ENCODE measurements at places on chromosomes 2 and 18.

GRCh38 chr18:55096263-55096951, 137.1 kb upstream of the CCDC68 start:
- peak; percentile 72 for DNase-seq

DNA sequence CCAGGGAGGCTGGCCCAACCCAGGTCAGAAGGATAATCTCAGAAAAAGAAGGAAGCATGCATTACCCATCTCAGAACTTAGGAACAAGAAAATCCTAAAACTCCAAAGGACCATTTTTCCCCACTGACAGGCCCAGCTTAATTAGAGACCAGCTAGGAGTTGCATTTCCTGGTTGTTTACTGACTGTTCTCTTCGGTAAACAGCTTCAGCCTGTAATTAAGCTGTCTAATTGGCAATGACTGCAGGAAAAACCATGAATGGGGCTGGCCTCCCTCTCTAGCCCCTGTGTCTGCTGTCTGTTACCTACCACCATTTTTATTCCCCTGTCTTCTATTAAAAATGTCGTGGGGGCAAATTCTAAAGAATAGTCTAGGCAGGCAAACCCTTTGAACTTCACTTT, 146.5 kb downstream of the AGAP1 start:
- DNase-seq = no peak

GRCh38 chr2:85601771-85602475, 575 bp downstream of the TMEM150A start:
- peak; percentile 26 for DNase-seq

DNA sequence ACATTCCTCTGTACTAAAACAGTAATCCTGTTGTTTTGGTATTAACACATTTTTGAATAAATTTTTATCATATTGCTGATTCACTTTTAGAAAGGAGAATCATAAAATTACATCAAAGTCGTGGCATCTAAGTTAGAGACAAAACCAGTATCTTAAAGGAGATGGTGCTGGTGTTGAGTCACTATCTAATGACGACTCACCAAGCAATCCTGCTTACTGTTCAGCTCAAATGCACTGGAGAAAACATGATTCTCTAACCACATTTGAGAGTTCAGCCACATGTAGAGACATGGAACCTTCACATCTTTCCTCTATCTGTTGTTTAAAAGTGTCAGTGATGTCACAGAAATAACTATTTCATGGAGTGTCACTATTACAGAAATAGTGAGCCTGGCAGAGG, 473.8 kb downstream of the TGIF1 start:
- peak; percentile 87 for DNase-seq

DNA sequence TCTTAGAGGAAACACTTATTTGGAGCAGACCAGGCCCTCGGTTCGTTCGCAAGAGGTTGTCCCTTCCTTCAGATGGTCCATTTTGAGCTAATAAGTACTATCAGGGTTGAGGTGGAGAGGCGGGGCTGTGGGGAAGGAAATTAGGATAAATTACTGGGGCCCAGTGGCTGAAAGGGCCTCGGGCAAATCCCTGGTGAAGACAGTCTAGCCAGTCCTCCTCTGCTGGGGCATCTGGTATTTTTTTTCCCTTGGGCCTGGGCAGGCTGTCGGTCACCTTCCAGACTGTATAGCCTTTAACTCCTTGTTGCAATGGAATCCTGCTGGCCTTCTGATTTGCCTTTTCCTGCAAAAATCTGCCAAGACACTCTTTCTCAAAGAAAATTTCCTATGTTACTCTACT, 1.7 kb upstream of the MYO3B start:
- DNase-seq = no peak

DNA sequence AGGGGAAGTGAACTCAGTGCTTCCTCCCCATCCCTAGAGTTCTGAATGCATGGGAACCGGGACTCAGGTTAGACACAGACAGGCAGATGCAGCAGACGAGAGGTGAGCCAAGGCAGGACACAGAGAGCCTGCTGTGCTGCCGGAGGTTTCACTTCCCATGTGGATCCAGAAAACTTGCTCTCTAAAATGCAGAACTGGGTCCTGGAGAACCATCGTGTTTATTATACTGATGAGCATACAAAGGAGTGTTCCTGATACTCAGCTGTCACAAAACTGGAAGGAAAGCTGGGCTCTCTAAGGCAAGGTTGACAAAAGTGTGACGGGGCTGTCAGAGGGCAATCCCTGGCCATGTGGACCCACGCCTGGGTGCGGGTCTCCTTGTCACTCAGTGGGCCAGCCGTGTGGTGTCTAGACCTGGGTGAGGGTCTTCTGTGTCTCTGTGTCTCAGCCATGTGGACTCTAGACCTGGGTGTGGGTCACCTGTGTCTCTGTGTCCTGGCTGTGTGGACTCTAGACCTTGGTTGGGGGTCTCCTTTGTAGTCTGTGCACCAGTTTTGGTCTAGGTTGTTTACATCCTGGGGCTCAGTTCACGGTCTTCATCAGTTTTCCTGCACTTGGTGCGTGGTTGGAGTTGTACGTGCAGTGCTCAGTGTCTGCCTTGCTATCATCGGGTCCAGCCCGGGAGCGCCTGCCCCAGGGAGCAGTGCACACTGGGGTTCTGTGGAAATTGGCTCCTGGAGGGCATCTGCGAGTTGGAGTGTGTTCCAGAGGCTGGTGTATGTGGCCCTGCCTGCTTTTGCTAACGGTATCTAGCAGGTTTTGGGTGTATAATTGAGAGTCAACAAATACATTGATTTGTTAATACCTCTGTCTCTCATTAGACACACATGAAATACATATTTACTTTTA, 141.1 kb downstream of the ATP9B start:
- no peak for DNase-seq

DNA sequence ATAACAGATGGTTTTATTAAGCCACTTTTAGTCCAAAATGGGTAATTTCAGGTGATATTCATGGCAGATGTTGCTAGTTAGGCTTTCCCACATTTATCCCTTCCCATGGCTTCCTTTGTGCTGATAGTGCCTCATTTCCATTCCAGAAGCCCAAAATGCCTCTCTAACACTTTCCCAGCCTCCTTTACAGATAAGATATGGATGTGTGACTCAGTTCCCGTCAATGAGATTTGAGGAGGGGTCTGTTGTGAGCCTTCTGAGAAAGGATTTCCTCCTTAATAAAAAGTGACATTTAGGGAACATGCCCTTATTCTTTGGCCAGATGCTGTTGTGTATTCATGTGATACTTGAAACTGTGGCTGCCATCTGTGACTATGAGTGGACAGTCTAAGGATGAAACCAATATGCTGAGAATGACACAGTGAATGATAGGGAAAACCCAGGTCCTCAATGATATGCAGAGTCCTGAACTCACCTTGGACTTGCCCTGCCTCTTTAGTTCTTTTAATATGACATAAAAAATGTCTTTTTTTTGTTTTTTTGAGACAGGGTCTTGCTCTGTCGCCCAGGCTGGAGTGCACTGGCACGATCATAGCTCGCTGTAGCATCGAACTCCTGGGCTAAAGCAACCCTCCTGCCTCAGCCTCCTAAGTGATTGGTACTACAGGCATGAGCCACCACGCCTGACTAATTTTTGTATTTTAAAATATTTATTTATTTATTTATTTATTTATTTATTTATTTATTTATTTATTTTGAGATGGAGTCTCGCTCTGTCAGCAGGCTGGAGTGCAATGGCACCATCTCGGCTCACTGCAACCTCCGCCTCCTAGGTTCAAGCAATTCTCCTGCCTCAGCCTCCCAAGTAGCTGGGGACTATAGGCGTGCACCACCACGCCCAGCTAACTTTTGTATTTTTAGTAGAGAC, 5.8 kb upstream of the ACSL3 start:
- no peak for DNase-seq

GRCh38 chr2:196696423-196697079, 57.0 kb downstream of the CCDC150 start:
- DNase-seq = peak; percentile 35

GRCh38 chr2:112727276-112728028, 6.6 kb downstream of the NT5DC4 start:
- DNase-seq = no peak

GRCh38 chr2:144670080-144670479, 150.2 kb upstream of the ZEB2 start:
- DNase-seq = no peak

GRCh38 chr18:49968644-49969309, 155.4 kb upstream of the ACAA2 start:
- no peak for DNase-seq

- DNase-seq = peak; percentile 29
Measured at GRCh38 chr2:62568983-62569837, 63.2 kb upstream of the TMEM17 start.

- no peak for DNase-seq
Measured at GRCh38 chr2:187679454-187679853, 125.2 kb upstream of the TFPI start.

GRCh38 chr2:240510513-240511210, 47.1 kb downstream of the ANKMY1 start:
- DNase-seq = no peak

GRCh38 chr2:15260835-15261234, 300.3 kb downstream of the NBAS start:
- DNase-seq = no peak

GRCh38 chr2:114614592-114614991, 172.2 kb downstream of the DPP10 start:
- DNase-seq = no peak

DNA sequence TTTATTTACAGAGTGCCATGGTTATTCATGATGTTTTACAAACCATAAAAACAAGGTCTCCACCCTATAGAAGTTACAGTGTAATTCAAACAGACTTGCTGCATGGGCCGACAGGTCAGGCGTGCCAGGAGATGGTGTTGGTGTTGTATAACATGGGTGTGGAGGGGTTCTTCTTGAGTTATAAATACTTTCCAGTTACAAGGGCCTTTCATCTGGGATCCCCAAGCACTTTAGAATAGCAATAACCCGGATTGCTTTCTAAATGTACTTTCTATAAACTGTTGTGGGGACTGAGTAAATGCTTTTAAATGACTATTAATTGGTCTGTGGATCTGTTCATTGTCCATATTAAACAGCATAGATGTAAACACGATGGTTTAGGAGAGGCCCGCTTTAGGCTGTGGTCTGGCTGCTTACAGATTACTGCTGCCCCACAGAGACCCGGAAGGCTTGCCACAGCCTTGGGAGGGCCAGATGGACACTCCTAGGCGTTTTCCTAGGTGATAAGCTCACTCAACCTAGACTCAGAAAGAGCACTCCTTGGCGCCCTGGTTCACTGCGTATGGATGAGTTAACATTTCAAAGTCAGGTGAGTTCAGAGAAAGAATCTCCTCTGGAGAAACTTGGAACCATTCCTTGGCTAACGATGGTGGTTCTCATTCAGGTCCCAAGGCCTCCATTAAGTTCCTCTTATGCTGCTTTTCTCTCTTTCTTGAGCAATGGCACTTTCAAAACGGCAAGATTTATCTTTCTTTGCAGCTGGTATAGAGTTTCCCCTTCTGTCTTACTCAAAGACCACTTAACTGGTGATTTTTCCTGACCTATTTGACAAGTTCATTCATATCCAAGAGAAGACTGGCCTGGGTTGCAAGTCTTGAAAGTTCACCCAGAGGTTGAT, 3.6 kb upstream of the KIAA2012 start:
- DNase-seq = no peak

DNA sequence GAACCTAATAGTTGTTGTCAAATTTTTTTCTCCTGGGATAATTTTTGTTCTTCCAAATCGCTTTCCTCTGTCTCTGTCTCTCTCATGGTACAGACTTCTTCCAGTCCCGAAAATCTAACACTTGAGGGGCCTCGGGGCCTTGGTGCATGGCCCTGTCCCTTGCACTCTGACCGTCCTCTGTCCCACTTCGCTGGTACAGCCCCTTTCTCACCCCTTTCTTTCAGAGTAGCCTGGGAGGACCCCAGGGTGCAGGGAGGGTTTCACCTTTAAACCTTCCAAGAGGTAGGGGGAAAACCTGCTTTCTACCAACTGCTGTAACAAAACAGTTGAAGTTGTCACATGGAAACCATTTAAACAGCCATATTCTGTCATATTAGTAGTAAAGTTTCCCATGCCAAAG, 22.2 kb upstream of the FAHD2A start:
- DNase-seq = no peak

DNA sequence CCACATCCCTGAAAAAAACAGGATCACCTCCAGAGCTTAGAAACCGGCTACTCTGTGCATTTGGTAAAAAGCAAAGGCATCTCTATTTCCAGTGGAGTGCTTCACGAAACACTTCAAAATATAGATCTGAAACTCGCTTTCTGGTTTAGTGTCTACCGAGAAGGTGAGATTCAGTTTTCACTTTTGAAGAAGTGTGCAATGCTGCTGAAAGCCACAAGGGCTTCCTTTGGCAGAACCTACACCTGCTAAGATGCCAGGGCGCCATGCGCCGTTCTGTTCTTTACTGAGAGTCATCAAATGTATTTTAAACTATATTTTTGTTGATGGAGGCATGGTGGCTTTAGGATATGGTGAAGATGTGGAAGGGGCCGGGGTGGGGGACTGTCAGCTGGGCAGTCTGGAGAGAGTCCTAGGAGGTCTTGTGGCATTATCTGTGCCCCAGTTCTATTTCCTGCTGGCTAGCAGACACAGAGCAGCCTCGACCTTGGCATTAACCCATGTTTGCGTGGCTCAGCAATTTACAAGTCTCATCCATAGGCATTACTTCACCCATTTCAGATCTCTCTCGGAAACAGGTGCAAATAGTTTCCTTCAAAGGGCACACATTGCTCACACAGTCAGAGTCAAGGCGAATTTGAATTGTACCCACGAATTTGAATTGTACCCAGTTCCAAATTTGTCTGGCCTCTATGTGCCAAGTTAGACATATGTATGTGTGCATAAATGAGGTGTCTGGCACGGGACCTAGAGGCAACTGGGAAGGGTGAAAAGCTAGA, 46.7 kb upstream of the KCNF1 start:
- DNase-seq = no peak

DNA sequence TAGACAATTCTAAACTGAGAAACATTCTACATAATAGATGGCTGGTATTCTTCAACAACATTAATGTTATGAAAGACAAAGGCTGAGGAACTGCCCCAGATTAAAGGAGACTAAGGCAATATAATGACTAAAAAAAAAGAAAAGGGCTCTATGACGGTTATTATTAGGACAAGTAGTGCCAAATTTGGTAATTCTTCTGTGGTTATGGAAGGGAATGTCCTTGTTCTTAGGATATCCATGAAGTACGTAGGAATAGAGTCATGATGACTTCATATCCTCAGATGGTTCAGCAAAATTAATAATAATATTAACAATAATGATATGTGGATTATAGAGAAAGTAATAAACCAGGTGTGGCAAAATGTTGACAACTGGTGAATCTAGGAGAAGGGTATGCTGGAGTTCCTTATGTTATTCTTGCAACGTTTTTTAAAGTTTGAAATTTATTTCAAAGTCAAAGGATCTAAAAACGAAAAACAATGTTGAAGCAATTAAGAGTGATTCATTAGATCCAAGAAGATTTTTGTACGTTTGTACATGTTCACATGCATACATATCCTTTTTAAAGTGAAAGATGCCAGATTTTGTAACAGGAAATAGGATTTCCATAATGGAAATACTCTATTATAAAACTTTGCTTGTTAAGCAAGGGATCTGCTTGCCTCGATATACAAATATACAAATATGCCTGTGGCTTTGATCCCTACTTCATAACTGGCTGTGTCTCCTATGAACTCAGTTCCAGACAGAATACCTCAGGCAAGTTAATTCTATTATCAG, 27.7 kb upstream of the STRN start:
- DNase-seq = no peak
